NB4 (cell line): ENCODE measurements at places on chromosomes 11 and 22.
A peak's percentile ranks its signal among the peaks of the same experiment; 100 is the strongest.

- no peak for DNase-seq
Observed at GRCh38 chr11:33733980-33734379, 2.2 kb downstream of the CD59 start.

DNA sequence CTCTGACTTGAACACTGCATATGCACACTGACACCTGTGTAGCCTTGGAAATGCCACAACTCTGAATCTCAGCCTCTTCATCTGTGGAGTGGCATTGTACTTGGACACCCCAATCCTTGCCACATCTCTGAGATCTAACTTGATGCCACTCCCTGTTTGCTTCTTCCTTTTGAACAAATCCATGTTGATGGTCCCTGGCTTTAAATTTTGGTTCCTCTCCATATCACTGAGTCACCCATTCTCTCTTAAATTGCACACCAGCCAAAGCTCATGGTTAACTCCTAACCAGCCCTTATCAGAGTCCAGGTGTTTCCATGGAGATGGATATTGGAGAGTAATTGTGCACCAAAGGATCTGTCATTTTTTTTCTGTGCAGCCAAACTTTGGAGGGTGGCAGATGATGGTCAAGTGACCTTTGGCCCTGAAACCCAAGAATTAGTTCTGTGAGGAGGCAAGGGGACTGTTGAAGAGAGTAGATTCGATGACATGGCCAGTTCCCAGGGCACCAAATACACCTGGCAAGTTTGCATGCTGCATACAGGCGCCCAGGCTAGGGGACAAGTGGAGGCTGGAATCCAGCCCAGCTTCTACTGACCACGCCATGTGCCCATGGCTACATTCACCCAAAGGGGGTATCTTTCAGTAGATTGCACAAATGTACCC, 25.1 kb upstream of the PAMR1 start:
- DNase-seq, result no peak

- DNase-seq, result no peak
Observed at GRCh38 chr11:58768137-58768536, 36.4 kb upstream of the GLYAT start.

DNA sequence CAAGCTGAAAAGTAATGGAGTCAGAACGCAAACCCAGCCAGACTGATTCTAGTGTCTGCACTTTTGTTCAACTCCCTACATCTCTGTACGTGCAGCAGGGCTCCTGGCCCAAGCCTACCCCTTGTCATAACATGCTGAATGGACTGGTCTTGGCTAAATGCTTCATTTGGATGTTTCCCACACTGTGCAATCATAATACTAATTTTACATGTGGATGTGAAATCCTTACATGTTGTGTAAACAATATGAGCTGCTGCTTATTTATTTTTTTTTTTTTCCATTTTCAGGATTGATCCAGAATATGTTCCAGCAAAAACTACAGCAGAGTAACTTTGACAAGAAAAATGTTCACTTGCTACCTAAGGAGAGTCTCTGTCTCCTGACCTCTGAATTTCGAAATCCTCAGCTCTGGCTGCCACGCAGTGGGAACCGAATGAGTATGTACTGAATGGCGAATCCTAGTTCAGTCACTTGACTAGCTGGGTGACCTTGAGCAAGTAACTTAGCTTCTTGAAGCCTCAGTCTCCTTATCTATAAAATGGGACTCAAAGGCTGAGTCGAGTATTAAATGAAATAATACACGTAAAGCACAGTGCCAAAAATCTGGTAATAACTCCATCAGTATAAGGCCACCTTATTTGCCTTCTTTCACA, 133.4 kb downstream of the EHF start:
- peak; percentile 8 for DNase-seq

DNA sequence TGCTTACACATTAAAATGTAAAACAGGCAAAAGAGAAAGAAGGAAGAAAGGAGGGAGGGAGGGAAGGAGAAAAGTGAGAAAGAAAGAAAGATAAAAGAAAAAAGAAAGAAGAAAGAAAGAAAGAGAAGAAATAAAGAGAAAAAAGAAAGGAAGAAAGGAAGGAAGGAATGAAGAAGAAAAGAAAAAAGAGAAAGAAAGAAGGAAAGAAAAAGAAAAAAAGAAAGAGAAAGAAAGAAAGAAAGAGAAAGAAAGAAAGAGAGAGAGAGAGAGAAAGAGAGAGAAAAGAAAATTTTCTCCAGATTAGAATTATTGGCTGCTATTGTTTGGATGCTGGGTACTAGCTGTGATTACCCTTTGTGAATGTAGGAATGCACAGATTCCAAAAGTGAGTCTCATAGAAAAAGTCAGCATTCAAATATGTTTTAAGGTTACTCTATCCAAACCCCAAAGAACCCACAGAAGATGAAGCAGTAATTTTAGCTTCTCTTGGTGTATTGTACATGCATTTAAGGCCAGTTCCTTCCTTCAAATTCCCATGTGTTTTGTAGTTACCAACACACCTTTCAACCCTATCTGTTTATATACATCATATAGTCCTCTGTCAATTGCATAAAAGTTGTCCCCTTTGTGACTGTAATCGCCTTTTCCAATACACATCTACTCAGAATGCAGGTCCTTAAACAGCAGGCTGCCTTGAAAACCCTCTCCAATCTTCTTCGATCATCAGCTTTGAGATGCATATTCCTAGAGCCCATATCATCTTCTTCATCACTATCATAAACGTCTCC, 789 bp upstream of the FAM111A start:
- DNase-seq, result no peak

GRCh38 chr22:34812631-34813030, 253.3 kb upstream of the ISX start:
- no peak for DNase-seq

GRCh38 chr11:65440831-65441499, 18.4 kb downstream of the NEAT1 start:
- no peak for DNase-seq

DNA sequence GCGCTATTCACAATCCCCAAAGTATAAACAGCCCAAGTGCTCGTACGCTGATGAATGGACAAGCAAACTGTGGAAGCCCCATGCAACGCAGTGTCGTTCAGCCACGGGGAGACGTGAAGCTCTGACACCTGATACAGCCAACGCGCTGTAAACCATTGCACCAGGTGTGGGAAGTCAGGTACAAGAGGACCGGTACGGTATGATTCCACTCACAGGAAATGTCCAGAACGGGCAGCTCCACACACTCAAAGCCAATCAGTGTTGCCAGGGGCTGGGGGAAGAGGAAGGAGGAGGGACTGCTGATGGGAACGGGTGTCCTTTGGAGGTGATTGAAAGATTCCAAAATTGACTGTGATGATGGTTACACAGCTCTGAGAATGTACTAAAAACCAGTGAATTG, 64.5 kb downstream of the BRD1 start:
- DNase-seq, result no peak

- DNase-seq, result no peak
Observed at GRCh38 chr11:35166369-35167360, 27.7 kb downstream of the CD44 start.

DNA sequence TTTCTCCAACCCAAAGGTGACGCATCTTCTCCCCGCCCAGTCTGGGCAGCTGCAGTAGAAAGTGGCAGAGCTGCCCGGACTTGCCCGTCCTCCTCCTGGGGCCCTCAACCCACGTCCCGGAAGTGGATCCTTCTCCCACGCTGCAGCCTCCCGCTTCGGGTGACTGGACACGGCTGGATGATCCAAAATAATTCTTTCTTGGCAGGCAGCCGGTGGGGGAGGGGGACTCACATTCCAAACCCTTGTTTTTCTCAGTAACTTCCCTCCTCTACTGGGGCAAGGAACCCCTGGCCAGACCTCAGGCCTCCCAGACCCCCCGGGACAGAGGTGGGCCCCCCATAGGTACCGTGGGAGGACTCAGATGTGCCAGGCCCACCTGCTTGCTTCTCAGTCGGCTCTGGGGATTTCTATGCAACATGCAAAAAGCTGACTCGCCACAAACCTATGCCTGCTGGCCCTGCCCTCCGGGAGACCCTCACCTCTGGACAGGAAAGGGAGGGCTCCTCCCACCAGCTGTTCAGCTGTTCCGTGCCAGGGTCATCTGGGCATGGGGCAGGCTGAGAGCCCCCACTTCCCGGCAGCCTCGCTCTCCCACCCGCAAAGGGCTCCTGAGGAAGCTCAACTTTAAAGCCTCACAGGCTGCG, 1.4 kb downstream of the PLXNB2 start:
- peak; percentile 46 for DNase-seq

DNA sequence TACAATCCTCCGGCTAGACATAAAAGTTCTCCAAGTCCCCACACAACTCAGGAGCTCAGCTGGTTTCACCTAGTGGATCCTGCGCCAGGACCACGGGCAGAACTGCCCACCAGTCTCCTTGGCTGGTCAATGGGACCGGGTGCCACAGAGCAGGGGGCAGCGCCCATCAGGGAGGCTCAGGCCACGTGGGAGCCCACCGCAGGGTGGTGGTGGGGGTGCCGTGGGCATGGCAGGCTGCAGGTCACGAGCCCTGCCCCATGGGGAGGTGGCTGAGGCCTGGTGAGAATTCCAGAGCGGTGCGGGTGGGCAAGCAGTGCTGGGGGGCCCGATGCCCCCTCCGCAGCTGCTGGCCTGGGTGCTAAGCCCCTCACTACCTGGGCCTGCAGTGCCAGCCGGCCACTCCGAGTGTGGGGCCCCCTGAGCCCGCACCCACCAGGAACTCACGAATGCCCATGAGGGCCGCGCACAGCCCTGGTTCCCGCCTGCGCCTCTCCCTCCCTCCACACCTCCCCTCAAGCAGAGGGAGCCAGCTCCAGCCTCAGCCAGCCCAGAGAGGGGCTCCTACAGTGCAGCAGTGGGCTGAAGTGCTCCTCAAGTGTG, 1091.9 kb upstream of the TENM4 start:
- DNase-seq, result no peak

- no peak for DNase-seq
Observed at GRCh38 chr11:45489281-45489905, 176.0 kb downstream of the CHST1 start.

GRCh38 chr11:103528596-103528995, 419.4 kb downstream of the DYNC2H1 start:
- DNase-seq, result no peak

- DNase-seq, result no peak
Observed at GRCh38 chr22:11605468-11605981, 3922.5 kb upstream of the OR11H1 start.

- DNase-seq, result no peak
Observed at GRCh38 chr11:65792456-65792855, 5.6 kb downstream of the OVOL1 start.
